ENCODE measurements at places on chromosomes 3 and 15.

GRCh38 chr3:177119829-177120228 lies 77.5 kb downstream of the TBL1XR1 start:
- no peak for DNase-seq

GRCh38 chr3:57206423-57206822 lies 6.6 kb upstream of the HESX1 start:
- DNase-seq: no peak

GRCh38 chr3:136789976-136790375 lies 28.9 kb upstream of the SLC35G2 start:
- DNase-seq: no peak

DNA sequence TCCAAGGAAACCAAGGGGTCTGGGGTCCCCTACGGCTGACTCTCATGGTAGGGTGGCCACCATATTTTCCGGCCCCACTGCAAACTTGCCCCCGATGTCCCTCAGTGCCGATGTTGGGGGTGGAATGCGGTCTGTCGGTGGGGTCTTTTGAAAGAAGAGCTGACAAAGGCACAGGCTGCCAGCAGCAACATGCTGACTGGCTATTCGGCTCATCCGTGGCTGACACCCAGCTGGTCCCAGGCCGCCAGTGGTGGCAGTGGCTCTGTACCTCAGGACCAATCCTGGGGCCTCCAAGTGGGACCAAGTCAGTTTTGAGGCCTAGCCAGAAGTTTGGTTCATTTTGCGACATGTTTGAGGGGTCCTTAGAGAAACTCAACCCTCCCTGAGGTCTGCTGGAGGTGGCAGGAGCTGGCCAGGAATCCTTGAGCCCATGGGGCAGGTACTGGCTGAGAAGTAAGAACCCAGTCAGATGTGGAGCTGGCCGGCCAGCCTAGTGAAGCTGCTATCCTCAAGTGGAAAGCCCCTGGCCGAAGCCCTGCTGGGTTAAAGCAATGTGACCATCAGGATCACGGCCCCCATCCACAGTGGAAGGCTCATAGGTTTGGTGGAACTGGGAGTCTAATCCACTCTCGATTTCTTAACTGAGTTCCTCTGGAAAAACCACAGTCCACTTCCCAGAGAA lies 17.8 kb downstream of the BMF start:
- DNase-seq: peak; percentile 28

- DNase-seq: no peak
These were observed 616.0 kb upstream of the NAALADL2 start for GRCh38 chr3:174243171-174243570.

DNA sequence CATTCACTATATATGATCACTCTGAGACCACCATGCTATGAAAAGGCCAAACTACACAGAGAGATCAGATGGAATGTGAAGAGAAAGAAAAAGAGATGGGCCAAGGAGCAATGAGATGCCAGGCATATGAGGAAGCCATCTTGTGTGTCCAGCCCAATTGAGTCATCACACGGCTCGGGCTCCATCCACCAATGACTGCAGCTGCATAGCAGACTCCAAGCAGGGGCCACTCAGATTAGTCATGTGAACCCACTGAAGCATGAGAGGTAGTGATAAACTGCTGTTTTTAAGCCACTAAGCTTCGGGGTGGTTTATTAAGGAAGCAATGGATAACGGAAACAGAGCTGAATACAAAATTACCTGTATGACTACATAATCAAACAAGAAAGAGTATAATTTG lies 185.9 kb downstream of the SUCLG2 start:
- DNase-seq: no peak

GRCh38 chr3:138962854-138963560 lies 16.0 kb downstream of the FOXL2NB start:
- no peak for DNase-seq

- DNase-seq: no peak
These were observed 75.6 kb downstream of the GMNC start for GRCh38 chr3:190786898-190787297.

DNA sequence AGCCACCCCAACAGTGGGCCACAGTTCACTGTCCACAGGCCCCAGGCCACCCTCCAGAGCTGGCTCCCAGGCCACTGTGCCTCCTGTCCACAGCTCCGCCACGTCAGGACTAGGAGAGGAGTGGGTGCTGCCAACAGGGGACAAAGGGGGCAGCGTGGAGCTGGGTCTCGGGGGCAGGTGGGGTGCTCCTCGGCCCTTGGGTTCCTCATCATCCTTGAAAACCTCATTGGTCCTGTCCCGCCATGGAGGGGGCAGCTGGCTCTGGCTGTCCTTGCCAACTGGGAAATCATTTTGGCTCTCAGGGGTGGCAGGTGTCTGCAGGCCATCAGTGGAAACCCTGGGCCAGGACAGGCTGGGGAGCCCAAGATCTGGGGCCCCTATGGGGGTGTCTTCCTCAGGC lies 45.2 kb downstream of the ADAMTS7 start:
- peak; percentile 17 for DNase-seq
